Prostate gland (tissue), 2 donors: ENCODE measurements at places on chromosomes 1 and 21.

DNA sequence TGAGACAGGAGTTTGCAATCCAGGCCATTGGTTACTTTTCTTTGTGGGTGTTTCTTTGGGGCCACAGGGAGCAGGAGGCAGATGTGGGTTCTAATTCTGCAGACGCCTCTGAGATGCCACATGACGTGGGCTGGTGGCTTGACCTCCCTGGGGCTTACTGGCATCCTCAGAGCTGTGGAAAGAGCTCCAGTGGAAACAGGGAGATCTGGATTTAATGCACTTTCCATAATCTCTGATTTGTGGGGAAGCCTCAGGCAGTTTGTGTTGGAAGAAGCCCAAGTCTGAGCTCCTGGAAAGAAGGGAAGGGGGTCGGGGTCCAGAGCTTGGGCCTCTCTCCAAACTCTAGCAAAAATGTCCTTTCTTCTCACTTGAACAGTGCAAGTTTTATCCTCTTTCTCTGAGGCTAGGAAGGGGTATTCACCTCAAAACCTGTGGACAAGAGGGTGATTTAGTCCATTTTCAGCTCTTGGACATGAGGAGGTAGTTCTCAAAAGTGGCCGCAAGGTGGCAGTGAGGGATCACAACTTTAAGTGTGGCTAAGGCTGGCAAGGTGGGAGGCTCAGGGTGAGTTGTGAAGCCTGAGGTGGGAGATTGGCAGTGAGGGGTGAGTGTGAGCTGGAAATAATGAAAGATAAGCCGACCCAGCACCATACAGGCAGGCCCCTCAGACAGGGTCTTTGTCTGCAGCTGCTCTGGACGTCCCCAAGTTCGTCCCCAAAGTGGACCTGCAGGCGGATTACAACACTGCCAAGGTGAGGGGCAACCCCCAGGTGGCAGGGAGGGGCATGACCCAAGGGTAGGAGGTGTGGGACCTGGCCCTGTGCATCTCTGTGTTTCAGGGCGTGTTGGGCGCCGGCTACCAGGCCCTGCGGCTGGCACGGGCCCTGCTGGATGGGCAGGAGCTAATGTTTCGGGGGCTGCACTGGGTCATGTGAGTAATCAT is 9.2 kb downstream of the IKBKE start:
- no peaks in the 10 kb centered on the region for H3K36me3 ChIP-seq
- H3K4me1 ChIP-seq = peaks cover 4% of the 10 kb centered on the region
- DNase-seq = peak; percentile 66
- no peak overlapping the region for H3K27ac ChIP-seq
- H3K27me3 ChIP-seq = no peaks in the 10 kb centered on the region
- H3K4me3 ChIP-seq = no peak overlapping the region

- no peaks in the 10 kb centered on the region for H3K4me1 ChIP-seq
- no peaks in the 10 kb centered on the region for H3K27me3 ChIP-seq
- H3K36me3 ChIP-seq = no peaks in the 10 kb centered on the region
- no peak overlapping the region for H3K27ac ChIP-seq
- no peak overlapping the region for H3K4me3 ChIP-seq
Measured at GRCh38 chr1:108190001-108190634, 10.0 kb downstream of the SLC25A24 start.

DNA sequence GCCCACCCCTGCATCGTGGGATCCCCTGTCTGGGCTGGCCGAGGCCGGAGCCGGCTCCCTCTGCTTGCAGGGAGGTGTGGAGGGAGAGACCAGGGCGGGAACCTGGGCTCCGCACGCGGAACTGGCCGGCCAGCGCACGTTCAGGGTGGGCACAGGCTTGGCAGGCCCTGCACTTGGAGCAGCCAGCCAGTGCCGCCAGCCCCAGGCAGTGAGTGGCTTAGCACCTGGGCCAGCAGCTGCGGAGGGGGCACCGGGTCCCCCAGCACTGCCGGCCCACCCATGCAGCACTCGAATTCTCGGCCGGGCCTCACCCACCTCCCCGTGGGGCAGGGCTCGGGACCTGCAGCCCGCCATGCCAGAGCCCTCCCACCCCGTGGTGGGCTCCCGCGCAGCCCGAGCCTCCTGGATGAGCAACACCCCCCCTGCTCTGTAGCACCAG is 422.6 kb downstream of the AMY1C start:
- H3K27ac ChIP-seq = no peak overlapping the region
- H3K36me3 ChIP-seq = no peaks in the 10 kb centered on the region
- DNase-seq = no peak
- H3K4me1 ChIP-seq = no peaks in the 10 kb centered on the region
- H3K4me3 ChIP-seq = no peak overlapping the region
- H3K27me3 ChIP-seq = no peaks in the 10 kb centered on the region

DNA sequence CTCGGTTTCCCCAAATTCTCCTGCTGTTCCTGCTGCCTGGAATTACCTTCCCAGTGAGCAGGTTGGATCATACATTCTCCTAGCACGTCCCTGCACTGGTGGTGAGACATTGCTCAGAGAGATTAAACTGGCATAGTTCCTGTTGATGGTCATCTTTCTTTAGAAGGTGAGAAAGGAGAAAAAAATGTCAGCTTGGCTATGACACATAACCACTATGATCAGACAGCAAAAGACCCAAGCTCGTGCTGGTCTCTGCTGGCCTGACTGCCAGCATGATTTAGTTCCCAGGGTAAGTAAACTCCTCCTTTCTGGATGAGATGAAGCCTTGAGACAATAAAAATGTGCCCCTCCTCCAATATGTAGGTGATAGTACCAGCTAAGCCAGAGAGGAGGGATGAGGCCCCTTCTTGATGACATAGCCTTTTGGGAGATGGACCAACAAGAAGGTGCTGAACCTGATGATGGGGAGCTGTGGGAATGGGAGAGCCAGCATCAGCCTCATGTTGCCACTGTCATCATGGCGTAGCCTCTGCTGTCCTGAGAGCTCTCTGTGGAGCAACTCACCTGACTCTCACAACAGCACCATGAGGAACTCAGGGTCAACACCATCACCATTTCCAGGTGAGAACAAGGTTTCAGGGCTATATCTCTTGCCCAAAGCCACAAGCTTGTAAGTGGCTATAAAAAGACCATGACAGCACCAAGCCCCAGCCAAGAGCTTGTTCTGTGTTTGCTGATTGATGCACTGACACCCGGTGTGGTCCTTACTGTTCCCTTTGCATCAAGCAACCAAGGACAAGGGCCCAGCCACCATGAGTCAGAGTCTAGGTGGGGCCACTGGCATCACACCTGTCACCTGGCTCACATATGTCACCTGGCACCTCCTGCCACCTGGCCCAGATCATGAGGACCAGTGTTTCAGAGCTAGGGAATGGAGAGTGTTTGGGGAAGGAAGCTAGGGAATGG is 200.0 kb downstream of the MATN1 start:
- DNase-seq = no peak
- H3K36me3 ChIP-seq = no peaks in the 10 kb centered on the region
- no peak overlapping the region for H3K27ac ChIP-seq
